Dorsolateral prefrontal cortex (tissue), 122 donors: ENCODE measurements at places on chromosomes 2 and 18. TPM values are rescaled to one million over a fixed set of nuclear protein-coding genes. Genes with fewer than 3 reads are reported as not detected.

DNA sequence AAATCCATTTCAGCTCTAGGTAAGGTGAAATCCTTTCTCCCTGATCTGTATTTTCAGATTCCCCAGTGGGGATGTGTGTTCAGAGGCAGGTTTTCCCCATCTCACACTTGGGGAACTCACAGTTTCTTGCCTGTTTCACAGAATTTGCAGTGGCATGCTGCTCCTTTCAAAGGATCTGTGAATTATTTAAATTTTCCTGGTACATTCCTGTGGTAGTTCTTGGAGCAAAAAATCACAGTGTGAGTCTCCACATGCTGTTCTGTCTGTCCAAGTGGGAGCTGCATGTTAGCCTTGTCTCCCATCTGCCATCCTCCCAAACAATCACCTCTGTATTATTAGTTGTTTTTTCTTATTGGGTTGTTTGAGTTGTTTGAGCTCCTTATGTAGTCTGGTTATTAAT, 372.9 kb downstream of the ARL6IP6 start:
- DNase-seq, result no peak

DNA sequence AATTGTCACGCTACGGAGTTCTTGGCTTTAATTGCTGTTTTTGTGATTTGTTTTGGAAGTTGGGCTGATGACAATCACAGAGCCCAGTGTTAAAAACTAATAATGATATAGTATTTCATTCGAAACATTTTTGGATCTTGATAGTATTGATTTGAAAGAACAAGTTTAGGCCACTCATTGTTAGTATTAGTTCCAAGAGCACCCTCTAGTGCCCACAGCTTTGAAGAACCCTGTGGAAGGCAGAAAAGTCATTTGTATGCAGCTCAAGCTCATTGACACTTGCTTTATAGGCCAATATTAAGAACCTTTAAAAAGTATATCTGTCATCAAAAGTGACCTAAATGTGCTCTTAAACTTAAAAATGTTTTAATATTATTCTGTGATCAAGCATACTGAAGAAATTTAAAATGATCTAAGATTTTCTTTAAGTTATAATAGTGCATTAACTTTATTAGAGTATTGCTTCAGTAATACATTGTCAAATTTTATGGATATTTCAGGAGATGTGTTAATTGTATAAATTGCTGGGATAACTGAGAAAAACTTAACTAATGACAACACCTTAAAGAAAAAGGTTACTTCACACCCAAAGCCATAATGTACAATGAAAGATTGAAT, 191.0 kb downstream of the GRB14 start:
- no peak for DNase-seq

DNA sequence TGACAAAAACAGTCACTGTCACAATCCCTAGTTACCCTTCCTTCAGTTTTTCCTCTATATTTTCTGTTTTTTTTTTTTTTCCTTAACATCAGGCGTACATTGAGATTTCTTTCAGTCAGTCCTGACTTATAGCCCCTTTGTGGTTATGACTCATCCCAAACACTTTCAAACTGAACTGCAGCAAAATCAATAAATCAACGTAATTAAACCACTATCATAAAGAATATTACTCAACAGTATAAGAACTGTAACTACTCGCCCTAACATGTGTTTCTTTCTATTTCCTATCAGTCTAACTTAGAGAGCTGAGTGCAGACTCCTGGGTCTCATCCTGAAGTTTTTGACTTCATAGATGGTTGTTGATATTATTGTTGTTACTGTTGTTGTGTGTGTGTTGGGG, 523.5 kb downstream of the LRRTM4 start:
- DNase-seq, result no peak

DNA sequence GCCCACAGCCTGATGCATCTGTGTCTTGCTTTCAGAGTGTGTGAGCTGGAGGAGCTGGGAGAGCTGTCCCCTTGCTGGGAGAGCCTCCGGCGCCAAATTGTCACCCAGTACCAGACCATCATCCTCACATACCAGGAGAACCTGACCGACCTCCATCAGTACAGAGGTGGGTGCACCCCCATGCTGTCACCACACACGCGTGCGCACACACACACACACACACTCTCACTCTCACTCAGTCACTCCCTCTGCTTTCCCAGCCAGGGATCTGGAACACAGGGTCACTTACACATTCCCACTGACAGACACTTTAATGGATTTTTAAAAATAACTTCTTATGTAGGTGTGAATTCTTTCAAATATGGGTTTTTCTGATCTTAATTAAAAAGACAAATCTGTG, 64.5 kb downstream of the COA5 start:
- DNase-seq, result no peak

GRCh38 chr2:223944166-223944702, 901 bp downstream of the WDFY1 start:
- peak; percentile 52 for DNase-seq

DNA sequence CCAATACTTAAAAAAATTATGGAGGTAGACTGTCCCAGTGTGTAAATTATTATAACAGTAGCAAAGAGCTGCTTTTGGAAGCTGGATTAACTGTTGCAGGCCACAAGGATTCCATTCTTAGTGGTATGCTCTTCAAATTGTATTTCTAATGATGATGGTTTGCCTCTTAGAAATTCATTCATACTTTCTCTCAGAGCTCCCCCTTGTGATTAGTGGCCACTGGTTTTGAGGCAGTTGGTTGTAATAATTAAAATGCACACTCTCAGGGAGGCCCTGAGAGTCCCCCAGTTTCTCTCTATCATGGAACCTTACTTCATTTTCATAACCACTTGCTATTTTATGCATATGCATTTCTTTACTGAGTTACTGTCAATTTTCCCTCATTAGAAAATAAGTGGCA, 122.5 kb downstream of the PLA2R1 start:
- no peak for DNase-seq

- DNase-seq, result no peak
Measured at GRCh38 chr2:241545106-241545505, 13.4 kb upstream of the BOK start.

GRCh38 chr2:240522406-240522805, 35.4 kb downstream of the ANKMY1 start:
- peak; percentile 12 for DNase-seq

GRCh38 chr2:132825601-132826000, 155.6 kb upstream of the LYPD1 start:
- no peak for DNase-seq

GRCh38 chr2:216217904-216218260, 108.7 kb downstream of the XRCC5 start:
- no peak for DNase-seq

DNA sequence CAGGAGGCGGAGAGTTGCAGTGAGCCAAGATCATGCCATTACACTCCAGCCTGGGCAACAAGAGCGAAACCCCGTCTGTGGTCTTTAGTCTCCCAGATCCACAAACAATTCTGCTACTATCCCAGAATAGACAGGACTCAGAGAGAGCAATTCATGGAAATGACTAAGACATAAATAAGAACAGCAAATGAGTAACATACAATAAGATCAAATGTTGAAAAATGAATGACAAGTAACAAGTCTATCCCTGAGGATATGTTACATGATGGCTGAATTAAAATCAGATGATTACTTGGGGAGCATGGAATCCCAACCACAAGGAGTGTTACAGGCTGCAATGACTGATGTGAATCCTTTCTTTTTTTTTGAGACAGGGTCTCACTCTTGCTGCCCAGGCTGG, 10.3 kb downstream of the ARL5A start:
- DNase-seq, result no peak

DNA sequence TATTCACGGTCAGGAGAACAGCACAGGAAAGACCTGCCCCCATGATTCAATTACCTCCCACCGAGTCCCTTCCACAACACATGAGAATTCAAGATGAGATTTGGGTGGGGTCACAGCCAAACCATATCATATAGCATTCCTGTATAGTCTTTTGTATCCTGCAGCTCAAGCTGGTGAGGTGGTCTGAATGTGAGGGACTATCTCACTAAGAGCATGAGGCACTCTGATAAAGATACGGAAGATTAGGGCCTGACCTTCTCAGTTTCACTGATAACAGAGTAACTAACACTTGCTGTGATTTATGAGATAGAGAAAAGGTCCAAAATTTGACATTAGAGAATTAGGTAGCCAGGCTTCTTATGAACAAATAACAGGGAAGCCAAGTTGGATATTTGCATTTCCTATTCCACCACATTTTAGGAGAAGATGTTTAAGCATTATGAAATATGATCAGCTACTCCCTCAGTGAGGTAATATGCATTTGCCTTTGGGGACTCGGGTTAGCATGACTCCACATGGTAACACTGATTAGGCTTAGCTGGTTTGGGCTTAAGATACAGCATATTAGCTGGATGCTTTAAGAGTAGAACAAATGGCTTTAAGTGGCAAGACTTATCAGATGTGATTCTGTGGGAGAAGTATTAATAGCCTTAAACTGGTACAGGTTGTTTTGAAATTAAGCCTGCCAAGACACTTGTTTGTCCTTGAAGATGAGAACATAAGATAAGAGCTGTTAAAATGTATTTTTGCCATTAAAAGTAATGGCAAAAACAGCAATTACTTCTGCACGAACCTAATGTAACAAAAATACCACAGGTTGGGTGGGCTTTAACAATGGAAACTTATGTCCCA, 106.9 kb upstream of the MSTN start:
- no peak for DNase-seq

DNA sequence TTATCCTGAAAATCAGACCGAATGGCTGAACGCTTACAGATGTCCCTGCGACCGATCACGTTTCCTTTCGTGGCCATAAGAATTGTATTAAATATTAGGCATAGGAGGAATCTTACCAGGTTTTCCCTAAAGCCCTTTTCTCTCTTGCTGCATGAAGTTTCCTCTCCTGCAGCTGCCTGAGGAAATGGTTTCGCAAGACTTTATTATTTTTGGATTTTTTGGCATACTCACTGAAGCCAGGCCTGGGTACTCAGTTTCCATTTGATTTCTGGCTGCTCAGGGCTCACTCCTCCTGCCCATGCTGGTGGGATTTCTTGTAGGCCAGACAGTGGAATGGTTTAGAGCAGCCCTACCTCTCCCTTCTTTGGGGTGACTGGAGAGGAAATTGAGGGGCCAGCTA, 114.0 kb downstream of the KLHL29 start:
- no peak for DNase-seq

GRCh38 chr18:48975817-48976649, 25.3 kb upstream of the SMAD7 start:
- DNase-seq, result peak; percentile 79

DNA sequence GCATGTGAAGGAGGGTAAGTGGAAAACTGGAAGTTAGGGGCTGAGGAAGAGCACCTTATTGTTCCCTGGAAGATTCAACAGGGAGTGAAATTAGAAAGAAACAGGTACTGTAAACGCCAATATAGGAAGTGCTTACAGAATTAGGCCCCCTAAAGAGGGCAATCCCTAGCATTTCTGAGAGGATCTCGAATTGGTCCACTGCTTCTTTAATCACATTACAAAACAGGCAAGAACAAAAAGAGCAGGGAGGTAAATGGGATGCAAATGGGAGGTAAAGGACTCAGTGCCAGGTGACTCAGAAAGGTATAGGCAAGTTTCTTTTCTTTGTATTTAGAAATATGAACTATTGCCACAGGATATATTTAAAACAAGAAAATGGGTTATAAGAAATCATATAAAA, 116.4 kb upstream of the FANCL start:
- no peak for DNase-seq

- DNase-seq, result no peak
Measured at GRCh38 chr2:159867567-159868361, 69.8 kb upstream of the CD302 start.

GRCh38 chr2:102508863-102509262, 35.8 kb downstream of the SLC9A4 start:
- no peak for DNase-seq

Gene PLGLB1
- 15.4 TPM for total RNA-seq

Gene ICOS
- not detected for total RNA-seq

Gene EFHD1
- total RNA-seq, result 123 TPM

Gene C18orf32
- 106 TPM for total RNA-seq

Gene B3GNT7
- 3.8 TPM for total RNA-seq

Gene OBSL1
- total RNA-seq, result 104 TPM

Gene MPP4
- 1.6 TPM for total RNA-seq

Gene AKAIN1
- 3.2 TPM for total RNA-seq

Gene CTLA4
- total RNA-seq, result not detected

Gene MAB21L4
- total RNA-seq, result not detected
